ENCODE measurements at places on chromosomes 2 and 18.

DNA sequence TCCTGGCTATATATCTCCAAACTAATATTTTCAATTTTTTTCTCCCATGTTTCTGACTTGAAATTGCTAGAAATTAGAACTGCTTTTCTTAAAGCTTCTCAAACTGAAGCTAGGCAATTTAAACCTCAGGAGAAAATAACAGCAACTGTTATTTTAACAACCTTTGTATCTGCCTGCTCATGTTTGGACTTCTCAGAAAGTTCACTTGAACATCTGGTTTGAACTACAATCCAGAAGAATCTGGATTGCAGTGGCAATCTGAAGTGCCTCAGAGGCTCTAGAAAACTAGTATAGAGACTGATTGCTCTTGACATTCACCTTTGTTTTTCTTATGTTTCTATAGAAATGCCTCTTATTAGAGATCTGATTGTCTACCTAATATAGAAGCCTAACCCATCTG, 64.1 kb downstream of the STAT4 start:
- DNase-seq: no peak

GRCh38 chr2:186841940-186842339, 7.0 kb downstream of the ZSWIM2 start:
- no peak for DNase-seq

DNA sequence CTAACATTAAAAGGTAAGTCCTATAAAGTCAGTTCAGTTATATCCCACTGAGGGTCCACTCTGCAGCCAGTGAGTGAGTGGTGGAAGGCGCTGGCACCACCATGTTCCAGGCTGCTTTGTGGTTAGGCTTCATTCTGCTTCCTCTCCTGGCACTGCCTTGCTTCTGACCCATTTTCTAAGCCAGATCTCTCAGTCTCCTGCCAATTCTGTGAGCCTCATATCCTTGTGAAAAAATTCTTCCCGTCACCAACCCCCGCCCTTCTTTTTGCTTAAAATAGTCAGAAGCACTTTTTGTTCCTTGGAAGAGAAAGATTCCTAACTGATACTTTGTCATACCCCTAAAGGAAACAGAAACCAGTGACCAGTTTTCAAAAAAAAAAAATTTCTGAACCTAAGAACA, 139.8 kb upstream of the NCK2 start:
- DNase-seq: no peak

DNA sequence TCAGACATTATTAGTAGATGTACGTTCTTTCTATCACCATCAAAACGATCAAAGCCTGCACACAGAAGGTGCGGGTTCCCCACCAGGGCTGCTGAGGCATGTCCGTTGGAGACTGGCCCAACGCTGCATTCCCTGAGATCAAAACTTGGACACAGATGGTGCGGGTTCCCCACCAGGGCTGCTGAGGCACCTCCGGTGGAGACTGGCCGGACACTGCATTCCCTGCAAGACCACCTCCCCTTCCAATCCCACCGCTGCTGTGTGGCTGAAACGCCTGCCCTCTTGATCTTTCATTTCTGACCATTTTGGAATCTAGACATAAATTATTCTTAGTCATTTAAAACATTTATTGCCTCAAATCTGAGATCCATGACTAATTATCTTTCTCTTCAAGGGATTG, 254.2 kb upstream of the SALL3 start:
- DNase-seq: no peak

DNA sequence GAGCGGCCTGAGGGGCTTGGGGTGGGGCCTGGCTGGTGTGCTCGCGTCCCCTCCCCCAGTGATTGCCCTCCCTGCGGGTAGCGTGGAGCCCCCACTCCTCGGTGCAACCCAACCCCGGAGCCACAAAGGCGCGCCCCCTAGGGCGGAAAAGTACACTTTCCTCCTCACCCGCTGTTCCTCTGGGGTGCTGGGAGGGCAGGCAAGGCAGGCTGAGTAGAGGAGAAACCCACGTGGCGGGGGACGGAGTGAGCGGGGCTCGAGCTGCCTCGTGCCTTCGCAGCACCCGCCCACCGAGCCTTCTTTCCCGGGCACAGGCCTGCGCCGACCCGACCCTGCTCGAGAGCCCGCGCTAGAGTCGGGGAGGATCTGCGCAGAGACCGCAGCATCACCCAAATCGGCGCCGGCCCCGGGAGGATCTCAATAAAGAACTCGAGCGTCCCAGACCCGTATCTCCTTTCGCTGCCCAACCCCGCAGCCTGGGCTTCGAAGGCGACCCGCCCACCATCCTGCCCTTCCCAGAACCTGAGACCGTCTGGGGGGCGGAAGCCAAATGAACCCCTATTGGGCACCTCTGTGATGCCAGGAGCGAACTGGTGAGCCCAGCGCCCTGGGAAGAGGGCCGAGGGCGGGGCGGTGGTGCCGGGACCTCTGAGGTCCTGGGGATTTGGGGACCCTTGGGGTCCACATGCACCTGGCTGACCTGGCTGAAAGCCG, 1.5 kb downstream of the UCN start:
- DNase-seq: no peak

DNA sequence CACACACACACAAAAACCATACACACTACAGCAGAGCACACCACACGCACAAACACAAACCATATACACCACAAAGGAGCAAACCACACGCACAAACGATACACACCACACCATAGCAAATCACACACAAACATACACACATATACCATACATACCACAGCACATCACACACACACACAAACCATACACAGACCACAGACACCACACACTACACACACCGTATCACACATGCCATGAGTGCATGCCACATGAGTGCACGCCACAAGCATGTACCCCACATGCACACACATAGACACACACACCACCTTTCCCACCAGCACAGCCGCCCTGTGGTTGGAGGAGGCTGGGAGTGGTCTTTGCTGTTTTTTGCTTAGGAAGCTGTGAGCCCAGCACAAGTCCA, 517.1 kb upstream of the MYT1L start:
- no peak for DNase-seq

DNA sequence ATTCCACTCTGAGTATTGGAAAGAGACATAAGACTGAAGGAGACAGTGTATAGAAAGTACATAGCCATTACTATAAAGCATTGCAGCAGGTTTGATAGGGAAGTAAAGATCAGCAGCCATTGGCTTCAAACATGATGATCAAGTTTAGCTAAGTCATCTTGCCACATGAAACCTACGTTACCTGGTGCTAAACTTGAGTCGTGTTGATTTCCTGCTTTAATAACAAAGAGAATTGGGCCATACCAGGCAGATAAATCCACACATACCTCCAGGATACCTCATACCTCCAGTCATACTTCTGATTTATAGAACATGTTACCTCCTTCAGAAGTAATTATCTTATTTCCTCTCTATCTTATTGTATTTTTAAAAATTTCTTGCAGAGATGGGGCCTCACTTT, 10.3 kb upstream of the KYNU start:
- no peak for DNase-seq

- no peak for DNase-seq
Observed at GRCh38 chr2:136236019-136236418, 118.1 kb upstream of the CXCR4 start.

DNA sequence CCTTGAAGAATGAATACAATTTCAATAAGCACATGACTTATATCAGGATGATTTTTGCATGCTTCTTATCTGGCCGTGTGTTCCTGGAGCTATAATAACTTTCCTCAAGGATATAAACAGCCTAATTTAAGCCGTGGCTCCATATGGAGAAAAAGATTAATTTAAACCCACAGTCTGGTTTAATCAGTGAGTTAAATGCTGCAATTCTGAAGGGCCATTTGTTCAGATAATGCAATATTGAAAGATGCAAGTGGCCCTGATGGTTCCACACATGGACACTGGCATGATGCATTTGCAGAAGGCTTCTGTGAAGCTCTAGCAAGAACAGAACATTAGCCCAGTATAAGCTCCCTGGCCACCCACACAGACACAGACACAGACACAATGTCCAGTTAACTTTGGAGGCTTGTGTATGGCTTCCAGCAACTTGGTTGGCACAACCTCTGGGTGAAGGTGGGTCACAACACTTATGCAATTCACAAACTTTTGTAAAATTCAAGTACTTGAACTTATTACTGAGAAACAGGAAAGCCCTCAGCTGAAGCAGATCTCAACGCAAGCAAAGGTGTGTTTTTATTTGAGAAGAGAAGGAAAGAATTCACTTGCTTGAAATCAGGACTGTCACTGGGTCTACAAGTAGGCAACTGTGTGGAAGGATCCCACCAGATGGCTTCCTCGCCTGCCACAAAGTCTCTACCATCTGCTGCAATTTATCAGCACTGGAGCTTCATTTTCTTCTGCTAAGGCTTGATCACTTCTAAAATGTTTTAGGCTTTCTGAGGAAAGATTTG, 63.3 kb downstream of the MDH1 start:
- no peak for DNase-seq

DNA sequence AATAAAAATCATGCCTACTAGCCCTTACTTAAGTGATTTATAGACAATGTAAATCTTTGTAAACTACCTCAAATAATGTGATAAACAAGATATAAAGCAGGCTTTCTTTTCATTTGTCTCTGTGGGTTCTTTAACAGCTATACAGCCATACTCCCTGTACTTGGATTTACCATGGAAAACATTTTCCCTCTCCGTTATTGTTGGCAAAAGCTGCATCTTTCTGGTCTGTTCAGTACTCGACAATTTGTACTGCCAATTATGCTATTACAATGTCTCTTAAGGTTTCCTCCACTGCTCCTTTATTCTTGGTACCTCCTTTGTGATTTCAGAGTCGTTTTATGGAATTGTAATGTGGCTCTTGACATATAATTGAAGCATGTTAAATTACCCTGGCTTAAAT, 426.3 kb upstream of the PKDCC start:
- DNase-seq: no peak

DNA sequence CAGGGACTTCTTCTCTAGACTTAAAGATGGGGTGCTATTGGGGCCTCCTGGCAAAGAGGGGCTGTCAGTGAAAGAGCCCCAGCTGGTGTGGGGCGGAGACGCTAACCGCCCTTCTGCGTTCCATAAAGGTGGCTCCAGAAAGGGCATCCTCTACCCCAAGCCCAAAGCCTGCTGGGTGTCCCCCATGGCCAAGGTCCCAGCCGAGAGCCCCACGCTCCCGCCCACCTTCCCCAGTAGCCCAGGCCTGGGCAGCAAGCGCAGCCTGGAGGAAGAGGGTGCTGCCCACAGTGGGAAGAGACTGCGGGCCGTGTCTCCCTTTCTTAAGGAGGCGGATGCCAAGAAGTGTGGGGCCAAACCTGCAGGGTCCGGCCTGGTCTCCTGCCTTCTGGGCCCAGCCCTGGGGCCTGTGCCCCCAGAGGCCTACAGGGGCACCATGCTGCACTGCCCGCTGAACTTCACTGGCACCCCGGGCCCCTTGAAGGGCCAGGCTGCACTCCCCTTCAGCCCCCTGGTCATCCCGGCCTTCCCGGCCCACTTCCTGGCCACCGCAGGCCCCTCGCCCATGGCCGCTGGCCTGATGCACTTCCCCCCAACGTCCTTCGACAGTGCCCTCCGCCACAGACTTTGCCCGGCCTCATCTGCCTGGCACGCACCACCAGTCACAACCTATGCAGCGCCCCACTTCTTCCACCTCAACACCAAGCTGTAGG, 15.2 kb downstream of the ARID5A start:
- DNase-seq: no peak

DNA sequence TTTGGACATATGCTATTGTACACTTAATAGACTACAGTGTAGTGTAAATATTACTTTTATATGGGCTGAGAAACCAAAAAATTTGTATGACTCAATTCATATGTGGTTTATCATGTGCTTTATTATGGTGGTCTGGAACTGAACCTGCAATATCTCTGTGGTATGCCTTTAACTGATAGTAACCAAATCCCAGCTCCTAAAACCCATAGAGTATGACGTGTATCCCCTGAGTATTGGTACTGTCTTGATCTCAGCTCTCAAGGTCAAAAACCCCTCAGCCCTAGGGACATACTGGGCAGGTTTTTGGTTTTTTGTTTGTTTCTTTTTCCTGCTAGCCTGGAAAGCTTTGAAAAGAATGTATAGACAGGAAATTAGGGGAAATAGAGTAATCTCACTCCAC, 42.2 kb upstream of the ARHGAP15 start:
- DNase-seq: no peak

DNA sequence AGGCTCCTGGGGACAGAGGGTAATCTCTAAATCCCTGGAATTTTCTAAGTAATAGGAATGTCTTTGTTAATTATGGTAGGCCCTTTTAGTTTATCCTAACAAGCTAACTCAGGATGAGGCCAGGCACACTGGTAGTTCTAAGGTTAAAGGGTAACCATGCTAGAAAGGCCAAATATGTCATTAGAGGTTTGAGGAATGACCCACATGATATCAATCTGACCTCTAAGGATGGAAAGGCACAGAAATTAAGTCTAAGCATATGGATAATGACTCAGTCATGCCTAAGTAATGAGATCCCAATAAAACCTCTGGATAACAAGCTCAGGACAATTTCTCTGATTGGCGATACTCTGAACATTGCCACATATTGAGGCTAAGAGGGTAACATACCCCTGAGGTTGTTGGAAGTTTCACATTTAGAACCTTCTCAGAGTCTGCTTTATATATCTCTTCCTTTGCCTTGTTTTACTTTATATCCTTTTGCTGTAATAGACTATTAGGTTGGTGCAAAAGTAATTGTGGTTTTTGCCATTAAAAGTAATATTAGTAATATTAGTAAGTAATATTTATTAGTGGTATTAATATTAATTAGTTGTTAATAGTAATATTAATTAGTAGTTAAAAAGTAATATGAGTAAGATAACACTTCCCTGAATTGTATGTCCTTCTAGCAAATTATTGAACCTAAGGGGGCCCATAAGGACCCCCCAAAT, 806.3 kb upstream of the GCFC2 start:
- no peak for DNase-seq

- DNase-seq: no peak
Observed at GRCh38 chr2:74003494-74004211, 18.9 kb downstream of the TET3 start.

- no peak for DNase-seq
Observed at GRCh38 chr18:28823506-28824182, 646.7 kb upstream of the CDH2 start.

DNA sequence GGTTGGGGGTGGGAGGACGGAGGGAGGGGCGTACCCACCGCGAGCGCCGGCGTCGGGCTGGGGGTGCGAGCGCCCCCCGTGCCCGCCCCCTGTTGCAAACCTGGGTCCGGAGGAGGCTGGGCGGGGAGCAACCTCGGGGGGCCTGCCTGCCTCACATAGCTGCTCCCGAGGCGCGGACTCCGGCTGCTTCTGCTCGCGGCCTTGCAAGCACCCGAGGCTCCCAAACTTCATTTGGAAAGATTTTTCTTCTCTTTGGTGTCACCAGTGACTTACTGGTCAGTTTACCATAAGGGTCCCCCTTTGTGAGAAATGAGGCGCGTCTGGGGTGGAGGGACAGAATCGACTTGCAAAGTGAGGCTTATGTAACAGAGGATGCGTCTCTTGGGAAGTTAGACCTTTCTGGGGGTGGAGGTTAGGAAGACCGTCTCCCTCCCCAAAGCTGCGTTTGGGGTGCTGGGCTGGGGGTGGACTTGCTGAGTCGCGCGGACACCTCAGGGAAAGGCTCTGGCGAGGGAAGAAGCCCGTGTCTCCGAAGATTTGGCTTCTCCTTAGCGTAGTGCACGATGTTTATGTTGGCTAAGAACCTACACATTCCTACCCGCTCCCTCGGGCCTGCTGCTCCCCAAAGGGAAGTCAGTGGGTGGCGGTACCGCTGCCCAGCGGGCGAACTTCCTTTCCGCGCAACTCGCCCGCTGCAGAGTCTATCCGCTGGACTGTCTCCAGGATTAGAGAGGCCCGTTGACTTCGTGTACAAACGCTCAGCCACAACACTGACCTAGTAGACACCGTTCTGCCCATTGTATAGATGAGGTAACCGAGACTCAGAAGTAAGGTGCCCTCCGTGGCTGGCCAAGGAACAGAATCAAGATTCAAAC, 559 bp downstream of the TMEM37 start:
- DNase-seq: no peak

- DNase-seq: no peak
Observed at GRCh38 chr18:32328974-32329373, 139.1 kb downstream of the MEP1B start.

Measured in SIG-M5 (cell line).